Stimulated activated CD4-positive, alpha-beta T cell treated with anti-CD3 and anti-CD28 coated beads, TNF-alpha, amount 100 ng/mL, for 1 hour (primary cell): ENCODE measurements at places on chromosomes 16 and 17.
A peak's percentile ranks its signal among the peaks of the same experiment; 100 is the strongest.

DNA sequence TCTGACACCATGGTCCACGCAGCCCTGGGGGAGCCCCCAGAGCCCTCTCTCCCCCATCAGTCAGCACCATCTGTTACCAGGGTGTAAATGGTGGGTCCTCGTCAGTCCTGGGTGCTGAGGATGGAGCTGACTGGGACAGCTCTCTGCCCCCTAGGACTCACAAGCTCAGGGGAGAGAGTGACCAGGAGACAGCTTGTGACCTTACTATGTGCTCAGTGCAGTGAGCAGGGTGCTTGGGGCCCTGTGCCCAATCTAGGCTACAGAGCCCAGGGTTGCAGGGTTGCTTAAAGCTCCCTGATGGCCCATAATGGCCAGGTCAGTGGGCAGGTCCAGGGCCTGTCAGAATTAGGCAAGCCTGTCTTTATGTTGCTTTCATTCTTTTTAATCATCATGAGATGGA lies 11.3 kb downstream of the MMP2 start:
- no peak for DNase-seq

DNA sequence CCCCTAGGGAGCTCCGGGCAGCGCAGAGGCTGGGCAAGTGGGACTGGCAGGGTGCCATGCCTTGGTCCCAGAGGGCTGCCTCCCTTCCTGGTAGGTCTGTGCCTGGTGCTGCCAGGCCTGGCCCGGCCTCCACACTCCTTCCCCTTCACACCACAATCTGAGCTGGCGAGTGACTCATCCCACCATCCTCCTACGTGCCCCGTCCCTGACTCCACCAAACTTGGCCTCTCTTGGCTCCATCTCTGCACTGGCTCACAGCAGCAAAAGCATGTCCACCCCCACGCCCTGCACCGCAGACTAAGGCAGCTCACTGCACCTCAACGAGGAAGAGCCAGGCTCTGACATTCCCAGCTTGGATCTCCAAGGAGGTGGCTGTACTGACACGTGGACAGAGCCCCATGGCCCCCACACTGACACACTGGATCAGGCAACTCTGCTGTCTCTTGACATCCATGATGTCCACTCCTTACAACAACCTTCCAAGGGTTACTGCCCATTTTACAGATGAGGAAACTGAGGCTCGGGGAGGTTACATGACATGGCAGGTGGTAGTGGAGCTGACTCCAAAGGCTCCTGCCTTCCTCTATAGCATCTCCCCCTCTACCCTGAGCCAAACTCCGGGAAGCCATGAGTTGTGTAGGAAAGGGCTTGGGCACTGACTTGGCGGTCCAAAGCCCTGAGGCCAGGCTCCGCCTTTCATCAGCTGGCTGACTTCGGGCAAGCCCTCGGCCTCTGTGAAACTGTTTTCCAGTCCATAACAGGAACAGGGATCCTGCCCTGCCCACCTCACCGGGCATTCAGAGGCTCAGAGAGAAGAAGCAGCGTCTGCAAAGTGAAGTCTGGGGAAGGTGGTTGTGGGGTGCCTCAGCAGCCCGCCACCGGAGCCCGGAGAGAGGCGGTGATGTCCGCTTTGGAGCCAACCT lies 20.1 kb upstream of the KRT19 start:
- DNase-seq, result peak; percentile 49

DNA sequence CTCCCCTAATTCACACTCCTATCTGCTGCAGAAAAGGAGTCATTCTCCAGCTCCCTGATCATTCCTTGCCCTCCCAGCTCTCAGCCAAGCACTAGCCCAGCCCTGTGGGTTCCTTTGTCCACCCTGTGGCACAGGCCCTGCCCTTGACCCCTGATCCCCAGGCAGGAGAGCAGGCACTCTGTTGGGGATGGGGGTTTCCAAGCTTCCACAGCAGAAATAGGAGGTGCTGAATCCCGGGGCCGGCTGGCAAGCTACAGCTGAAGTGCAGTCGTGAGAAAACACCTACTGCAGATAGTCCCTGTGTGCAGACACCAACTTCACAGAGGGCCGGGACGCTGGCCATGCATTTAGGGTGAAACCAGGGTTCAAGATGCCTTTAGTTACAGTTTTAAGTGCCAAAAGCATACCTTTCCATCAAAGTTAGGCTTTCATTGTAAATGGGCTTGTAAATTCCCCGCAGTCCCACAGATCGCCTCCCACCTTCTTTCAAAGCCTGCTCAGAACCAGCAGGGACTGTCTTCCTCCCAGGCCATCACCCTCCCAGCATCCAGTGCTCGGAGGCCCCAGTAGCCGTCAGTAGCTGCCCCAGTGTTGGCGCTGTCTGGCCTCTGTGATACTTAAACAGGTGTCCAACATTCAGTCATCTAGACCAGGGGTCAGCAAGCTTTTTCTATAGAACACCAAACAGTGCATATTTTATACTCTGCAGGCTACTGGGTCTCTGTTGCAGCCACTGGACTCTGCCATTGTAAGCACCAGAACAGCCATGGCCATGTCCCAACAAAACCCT lies 10.6 kb downstream of the CPSF4L start:
- no peak for DNase-seq

GRCh38 chr16:100989-101388 lies 23.0 kb downstream of the MPG start:
- no peak for DNase-seq

DNA sequence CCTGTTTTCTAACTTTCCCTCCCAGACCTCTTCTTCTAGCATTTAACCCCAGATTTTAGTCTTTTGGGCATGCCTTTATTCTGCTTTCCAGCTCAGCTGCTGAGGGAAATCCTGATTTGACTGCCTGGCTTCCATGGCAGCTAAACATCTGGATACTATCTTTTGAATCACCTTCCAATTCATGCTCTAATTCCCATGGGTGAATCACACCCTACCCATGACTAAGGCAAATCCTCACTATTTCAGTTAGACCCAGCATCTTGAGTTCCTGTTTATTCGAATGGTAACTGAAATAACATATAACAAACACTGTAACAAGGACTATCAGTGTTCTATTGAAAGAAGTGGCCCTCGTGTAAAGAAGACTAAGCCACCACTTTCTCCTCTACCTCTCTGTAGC lies 29.8 kb downstream of the CA10 start:
- DNase-seq, result no peak

- no peak for DNase-seq
Observed at GRCh38 chr16:20865420-20866131, 34.6 kb downstream of the DCUN1D3 start.

DNA sequence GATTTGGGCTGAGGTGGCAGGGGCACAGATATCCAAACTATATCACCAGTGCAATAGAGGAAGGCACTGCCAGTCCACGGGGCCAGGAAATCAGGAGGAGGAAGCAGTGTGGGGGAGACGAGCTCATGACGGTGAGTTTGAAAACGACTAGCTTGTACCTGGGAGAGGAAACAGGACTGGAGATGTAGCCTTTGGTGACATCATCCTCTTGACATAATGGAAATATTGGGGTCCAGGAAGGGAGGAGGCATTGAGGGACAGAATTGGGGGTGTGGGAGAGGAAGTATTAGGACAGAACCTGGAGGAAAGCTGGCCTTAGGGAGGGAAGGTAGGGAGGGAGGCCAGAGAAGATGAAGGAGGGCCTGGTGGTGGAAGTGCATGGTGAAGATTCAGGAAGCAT lies 109.1 kb downstream of the RGS9 start:
- DNase-seq, result no peak

DNA sequence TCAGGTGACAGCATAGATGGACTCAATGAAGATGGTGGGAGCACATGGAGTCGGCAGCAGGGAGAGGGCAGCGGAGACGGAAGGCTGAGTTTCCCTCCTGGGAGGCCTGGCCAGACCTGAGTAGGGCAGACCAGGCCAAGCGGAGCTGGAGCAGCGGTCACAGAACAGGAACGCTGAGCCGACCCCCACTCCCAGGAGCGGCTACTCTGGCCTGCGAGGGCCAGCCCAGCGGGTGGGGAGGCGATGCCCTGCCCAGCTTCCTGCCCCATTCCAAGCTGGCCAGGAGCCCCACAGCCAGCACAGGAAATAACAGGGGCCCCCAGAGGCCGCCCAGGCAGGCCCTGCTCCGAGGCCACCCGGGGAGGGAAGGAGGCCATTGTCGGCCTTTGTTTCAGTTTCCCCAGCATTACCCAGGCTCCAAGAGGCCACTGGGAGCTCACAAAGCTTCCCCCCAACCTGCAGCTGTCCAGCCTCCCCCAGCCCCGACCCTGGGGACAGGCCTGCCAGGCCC lies 79.8 kb downstream of the ZNF423 start:
- no peak for DNase-seq

- no peak for DNase-seq
Observed at GRCh38 chr17:71313866-71314265, 807.0 kb upstream of the SOX9 start.

GRCh38 chr17:49571764-49572163 lies 3.9 kb upstream of the NXPH3 start:
- DNase-seq, result no peak

DNA sequence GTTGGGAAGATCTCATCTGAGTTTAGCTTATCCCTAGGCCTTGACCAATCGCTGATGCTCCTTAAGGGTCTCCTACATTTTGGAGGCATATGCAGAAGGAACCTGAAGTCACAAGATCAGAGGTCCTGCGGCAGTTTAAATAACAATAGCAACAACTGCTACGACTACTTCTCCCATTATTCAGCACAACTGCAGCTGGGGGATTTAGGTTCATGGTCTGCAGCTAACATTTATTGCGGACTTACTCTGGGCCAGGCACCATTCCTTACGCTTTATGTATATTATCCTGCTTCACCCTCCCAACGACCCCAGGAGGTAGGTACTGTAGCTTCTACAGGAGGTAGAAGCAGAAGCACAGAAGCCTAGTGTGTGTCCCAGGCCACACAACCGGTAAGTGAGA lies 59.5 kb downstream of the AKAP1 start:
- no peak for DNase-seq

- no peak for DNase-seq
Observed at GRCh38 chr16:12255919-12256665, 279.6 kb downstream of the SNX29 start.

- DNase-seq, result no peak
Observed at GRCh38 chr17:48127371-48128051, 19.9 kb downstream of the SNX11 start.

DNA sequence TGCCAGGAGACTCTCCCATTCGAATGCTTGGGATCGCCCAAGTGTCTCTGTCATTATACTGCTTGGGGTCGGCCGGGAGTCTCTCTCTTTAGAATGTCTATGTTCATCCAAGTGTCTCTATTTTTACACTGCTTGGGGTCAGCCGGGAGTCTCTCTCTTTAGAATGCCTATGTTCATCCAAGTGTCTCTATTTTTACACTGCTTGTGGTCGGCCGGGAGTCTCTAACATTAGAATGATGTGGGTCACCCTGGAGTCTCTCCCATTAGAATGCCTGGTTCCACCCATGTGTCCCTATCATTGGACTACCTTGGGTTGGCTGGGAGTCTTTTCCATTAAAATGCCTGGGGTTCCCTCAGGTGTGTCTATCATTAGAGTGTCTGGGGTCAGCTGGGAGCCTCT lies 2230.4 kb downstream of the TP53TG3F start:
- DNase-seq, result no peak

DNA sequence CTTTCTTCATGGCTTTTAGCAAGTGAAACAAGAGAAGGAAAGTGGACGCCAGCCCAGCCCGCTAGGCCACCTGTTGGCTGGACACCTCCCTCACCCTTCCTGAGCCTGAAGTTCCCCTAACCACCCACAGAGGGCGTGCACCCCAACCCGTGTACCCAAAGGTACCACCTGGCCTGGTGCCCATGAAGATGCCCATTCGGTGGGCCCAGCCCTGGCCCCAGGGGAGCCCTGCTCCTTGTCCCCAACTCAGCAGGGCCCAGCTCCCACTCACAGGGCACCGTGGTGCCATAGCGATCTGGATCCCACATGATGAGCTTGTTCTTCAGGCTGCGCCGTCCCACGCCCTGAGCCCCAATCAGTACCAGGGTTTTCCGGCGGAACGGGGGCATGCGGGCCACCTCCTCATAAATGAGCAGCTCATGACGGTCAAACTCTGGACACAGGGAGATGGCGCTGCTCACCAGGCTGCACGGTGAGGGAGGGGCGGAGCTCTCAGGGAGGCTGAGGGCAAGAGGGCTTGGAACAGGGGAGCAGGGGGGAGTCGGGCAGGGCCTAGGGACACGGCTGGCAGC lies 26.8 kb downstream of the MPP2 start:
- no peak for DNase-seq

DNA sequence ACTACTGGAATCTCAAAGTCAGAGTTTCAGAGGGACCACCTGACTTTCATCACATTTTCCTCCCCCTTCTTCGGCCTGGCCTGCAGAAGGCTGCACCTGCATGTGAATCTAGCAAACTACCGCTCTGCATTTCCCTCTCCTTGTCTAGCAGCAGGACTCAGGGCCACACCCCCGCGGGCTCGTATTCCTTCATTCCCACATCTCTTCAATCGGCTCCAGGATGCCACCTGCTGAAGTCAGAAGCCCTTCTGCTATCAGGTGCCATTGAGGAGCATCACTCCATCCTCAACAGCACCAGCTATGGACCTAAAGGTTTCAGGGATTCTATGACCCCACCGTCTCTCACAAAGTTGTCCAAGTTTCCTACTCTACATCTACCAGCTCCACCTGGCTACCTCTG lies 169.5 kb downstream of the VPS53 start:
- no peak for DNase-seq

- DNase-seq, result no peak
Observed at GRCh38 chr16:1054660-1055556, 17.6 kb upstream of the SSTR5 start.

DNA sequence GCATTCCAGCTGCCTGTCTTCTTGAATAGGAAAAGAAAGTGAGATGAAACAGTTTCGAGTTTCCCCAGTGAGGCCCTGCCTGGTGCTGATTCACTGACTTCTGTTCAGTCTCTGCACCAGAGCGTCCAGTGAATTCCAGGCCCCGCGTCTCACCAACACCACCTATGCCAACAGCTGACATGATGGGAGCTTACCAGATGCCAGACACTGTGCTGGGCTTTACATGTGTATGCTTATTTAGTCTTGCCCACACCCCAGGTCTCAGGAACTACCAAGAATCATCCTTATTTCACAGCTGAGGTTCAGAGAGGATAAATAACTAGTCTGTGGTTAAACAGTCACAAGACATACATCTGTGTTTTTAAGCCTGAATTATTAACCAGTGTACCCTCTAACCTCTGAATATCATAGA lies 29.1 kb upstream of the IRX6 start:
- DNase-seq, result no peak

- DNase-seq, result peak; percentile 65
Observed at GRCh38 chr16:58511933-58512815, 3.1 kb upstream of the SETD6 start.

- DNase-seq, result no peak
Observed at GRCh38 chr16:84508502-84508901, 4.0 kb upstream of the MEAK7 start.

DNA sequence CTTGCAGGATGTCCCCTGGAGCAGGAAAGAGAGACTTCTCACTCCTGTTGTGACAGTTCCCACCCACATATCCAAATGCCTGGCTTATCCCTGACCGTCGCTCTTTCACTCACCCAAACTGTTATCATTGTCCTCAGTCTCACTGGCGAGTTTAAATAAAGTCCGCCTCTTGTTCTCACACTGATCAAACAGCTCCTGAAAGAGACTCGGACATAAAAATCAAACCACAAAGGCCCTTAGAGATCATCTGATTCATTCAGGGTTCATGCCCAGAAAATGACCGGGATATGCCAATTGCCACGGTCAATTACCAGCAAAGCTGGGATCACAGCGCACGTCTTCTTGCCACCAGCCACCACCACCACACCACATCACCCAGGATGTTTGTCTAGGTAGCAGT lies 19.9 kb downstream of the GGA3 start:
- DNase-seq, result no peak

GRCh38 chr17:32588982-32589381 lies 102.2 kb downstream of the CDK5R1 start:
- DNase-seq, result no peak
